SK-N-SH (cell line): ENCODE measurements at places on chromosomes 1 and 21. TPM values are rescaled to one million over a fixed set of nuclear protein-coding genes. Genes with fewer than 3 reads are reported as not detected.

DNA sequence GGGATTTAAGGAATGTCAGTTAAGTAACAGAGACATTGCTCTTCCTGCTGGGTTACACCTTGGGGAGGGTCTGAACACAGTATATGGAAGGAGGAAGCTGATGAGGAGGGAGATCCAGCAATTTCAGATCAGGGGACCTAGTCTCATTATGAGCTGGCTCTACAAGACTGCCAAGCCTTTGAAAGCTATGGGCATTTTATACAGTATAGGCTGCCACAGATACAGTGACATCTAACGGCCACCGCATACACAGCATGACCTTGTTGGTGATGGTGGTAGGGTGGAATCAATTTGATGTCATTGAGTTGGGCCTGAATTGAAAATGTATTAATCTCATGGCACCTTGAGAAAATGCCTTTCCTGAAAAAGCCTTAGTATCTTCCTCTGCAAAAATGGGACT, 22.6 kb upstream of the ZP4 start:
- no peak overlapping the region for H3K4me3 ChIP-seq
- no peaks in the 10 kb centered on the region for H3K4me1 ChIP-seq
- no peak overlapping the region for H3K27ac ChIP-seq
- DNase-seq, result no peak

DNA sequence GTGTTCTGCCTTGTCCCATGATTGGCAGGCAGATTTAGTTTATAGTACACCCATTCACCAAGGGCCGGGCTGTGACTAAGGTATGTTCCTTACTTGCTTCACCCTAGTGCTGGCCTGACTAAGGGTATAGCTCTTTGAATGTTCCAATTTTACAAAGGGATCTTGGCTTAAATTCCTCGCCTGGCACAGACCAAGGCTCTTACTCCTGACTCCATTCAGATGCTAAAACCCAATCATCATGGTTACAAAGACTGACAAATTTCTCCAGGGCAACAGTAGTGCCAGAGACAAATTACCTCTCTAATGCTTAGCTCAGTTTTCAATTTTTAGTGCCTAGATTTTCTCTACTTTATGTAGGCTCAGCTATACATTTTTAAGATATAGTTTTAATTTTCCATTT, 11.5 kb upstream of the C1orf53 start:
- no peaks in the 10 kb centered on the region for H3K4me1 ChIP-seq
- H3K36me3 ChIP-seq, result no peaks in the 10 kb centered on the region
- H3K27me3 ChIP-seq, result no peaks in the 10 kb centered on the region
- H3K27ac ChIP-seq, result no peak overlapping the region
- H3K4me3 ChIP-seq, result no peak overlapping the region

- H3K36me3 ChIP-seq, result no peaks in the 10 kb centered on the region
- no peak for DNase-seq
- no peak overlapping the region for H3K27ac ChIP-seq
- H3K27me3 ChIP-seq, result no peaks in the 10 kb centered on the region
- no peaks in the 10 kb centered on the region for H3K4me1 ChIP-seq
- H3K4me3 ChIP-seq, result no peak overlapping the region
Observed at GRCh38 chr21:45590726-45591618, 48.7 kb upstream of the SLC19A1 start.

DNA sequence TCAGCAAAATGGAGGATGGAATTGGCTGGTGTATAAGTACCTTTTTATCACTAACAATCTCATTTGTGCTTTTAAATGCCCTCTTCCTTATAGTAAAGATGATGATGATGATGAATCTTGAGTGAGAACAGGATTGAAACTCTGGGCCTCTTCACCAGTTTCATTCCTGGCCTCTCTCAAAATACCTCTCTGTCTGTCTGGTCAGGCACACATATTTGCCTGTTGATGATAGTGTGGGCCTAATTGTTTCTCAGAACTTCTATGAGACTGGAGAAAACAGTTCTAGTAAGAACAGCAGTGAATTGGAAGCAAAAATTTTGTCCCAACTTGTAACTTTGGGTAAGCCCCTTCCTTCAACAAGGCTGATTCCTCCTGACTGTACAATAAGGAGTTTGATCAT, 94.4 kb upstream of the RGS4 start:
- no peak for DNase-seq
- no peak overlapping the region for H3K4me3 ChIP-seq
- peaks cover 8% of the 10 kb centered on the region; the same call in 1 of the 2 replicates for H3K4me1 ChIP-seq
- no peaks in the 10 kb centered on the region for H3K36me3 ChIP-seq

The FLG2 gene
- polyA plus RNA-seq, result not detected in 2 replicates

- peak overlapping the region; percentile 84 for H3K4me3 ChIP-seq
- peak overlapping the region; percentile 39 for H3K27ac ChIP-seq
- no peak for DNase-seq
- H3K27me3 ChIP-seq, result no peaks in the 10 kb centered on the region
- H3K36me3 ChIP-seq, result peaks cover 10% of the 10 kb centered on the region; the same call in 1 of the 2 replicates
- peaks cover 33% of the 10 kb centered on the region for H3K4me1 ChIP-seq
Observed at GRCh38 chr1:155320252-155320651, 442 bp upstream of the RUSC1 start.

DNA sequence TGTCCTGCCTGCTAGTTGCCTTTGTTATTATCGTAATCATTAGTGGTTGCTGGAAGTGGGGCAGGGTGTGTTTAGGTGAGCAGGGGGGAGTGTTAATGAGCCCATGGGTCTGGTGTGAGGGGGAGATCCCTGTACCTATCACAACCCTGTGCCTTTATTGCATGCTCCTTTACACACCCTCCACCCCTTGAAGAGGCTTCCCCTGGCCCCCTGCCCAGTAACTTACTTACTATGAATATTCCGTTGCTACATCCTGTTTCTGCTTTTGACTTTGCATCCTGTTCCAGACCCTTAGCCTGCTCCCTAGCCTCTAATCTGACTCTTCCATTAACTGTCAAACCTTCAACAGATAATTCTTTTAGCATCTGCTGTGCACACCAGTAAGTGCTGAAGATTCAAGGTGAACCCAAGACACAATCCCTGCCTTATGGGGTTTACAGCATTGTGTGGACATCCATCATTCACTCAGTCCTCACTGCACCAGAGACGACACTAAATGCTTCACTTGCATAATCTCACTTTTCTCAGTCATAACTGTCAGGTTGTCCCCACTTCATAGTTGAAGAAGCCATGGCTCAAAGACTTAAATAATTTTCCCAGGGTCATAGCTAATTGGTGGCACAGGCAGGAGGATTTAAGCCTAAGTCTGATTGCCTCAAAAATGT, 47.9 kb downstream of the CDC7 start:
- DNase-seq, result no peak
- H3K27ac ChIP-seq, result no peak overlapping the region
- H3K4me1 ChIP-seq, result peaks cover 11% of the 10 kb centered on the region; the same call in 1 of the 2 replicates
- H3K27me3 ChIP-seq, result peaks cover 14% of the 10 kb centered on the region
- H3K36me3 ChIP-seq, result no peaks in the 10 kb centered on the region
- H3K4me3 ChIP-seq, result no peak overlapping the region

- no peaks in the 10 kb centered on the region for H3K4me1 ChIP-seq
- DNase-seq, result no peak
- peaks cover 30% of the 10 kb centered on the region; the same call in 1 of the 2 replicates for H3K27me3 ChIP-seq
- H3K27ac ChIP-seq, result no peak overlapping the region
Observed at GRCh38 chr1:160706526-160707235, 4.9 kb downstream of the CD48 start.

- no peak overlapping the region for H3K27ac ChIP-seq
- no peaks in the 10 kb centered on the region for H3K27me3 ChIP-seq
- 0 out of 2 replicates have a peak, but pooled peaks cover 5% of the 10 kb centered on the region for H3K4me1 ChIP-seq
- DNase-seq, result peak; percentile 83
- no peaks in the 10 kb centered on the region for H3K36me3 ChIP-seq
- peak overlapping the region; percentile 37; the same call in 1 of the 2 replicates for H3K4me3 ChIP-seq
Observed at GRCh38 chr1:6041432-6042062, 4.1 kb upstream of the KCNAB2 start.

- no peak overlapping the region for H3K27ac ChIP-seq
- DNase-seq, result no peak
- peaks cover 6% of the 10 kb centered on the region for H3K4me1 ChIP-seq
Observed at GRCh38 chr1:106944721-106945120, 111.8 kb upstream of the PRMT6 start.

The PDPN gene
- not detected in 2 replicates for polyA plus RNA-seq

GRCh38 chr1:19625291-19625937, 18.7 kb upstream of the NBL1 start:
- H3K4me3 ChIP-seq, result no peak overlapping the region
- H3K36me3 ChIP-seq, result peaks cover 37% of the 10 kb centered on the region
- no peak for DNase-seq
- no peaks in the 10 kb centered on the region for H3K27me3 ChIP-seq
- H3K4me1 ChIP-seq, result peaks cover 8% of the 10 kb centered on the region; the same call in 1 of the 2 replicates
- no peak overlapping the region for H3K27ac ChIP-seq

GRCh38 chr1:214272964-214273533, 7.9 kb upstream of the SMYD2 start:
- H3K27me3 ChIP-seq, result no peaks in the 10 kb centered on the region
- DNase-seq, result no peak
- H3K36me3 ChIP-seq, result no peaks in the 10 kb centered on the region
- H3K4me1 ChIP-seq, result no peaks in the 10 kb centered on the region
- H3K4me3 ChIP-seq, result no peak overlapping the region

The BNIPL gene
- polyA plus RNA-seq, result 0.12 and 0.16 TPM in 2 replicates

DNA sequence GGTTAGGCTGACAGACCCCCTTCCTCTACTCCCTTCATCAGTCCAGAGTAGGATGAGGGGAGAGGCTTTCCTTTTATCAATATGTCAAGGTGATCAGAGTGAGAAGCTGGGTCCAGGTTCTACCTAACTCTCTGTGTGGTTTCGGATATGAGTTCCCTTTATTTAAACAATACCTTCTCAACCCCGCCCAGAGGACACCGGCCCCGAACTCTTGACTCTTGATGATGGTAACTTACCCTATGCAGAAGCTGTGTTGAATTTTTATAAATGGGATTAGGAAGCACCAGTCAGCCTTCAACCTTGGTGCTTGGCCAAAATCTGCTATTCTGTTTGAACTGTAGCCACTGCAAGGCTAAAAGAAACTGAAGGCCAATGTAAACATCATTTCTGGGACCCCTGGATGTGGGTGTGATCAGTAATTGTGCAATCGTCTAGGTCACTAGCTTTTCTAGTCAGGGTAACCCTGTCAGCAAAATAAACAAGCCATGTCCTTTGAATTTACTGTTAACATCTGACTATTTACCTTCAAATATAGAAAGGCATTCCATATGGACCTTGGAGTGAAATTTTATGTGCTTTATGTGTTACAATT, 398.3 kb downstream of the SEC16B start:
- H3K4me1 ChIP-seq, result no peaks in the 10 kb centered on the region
- H3K4me3 ChIP-seq, result no peak overlapping the region
- H3K36me3 ChIP-seq, result no peaks in the 10 kb centered on the region
- no peaks in the 10 kb centered on the region for H3K27me3 ChIP-seq

DNA sequence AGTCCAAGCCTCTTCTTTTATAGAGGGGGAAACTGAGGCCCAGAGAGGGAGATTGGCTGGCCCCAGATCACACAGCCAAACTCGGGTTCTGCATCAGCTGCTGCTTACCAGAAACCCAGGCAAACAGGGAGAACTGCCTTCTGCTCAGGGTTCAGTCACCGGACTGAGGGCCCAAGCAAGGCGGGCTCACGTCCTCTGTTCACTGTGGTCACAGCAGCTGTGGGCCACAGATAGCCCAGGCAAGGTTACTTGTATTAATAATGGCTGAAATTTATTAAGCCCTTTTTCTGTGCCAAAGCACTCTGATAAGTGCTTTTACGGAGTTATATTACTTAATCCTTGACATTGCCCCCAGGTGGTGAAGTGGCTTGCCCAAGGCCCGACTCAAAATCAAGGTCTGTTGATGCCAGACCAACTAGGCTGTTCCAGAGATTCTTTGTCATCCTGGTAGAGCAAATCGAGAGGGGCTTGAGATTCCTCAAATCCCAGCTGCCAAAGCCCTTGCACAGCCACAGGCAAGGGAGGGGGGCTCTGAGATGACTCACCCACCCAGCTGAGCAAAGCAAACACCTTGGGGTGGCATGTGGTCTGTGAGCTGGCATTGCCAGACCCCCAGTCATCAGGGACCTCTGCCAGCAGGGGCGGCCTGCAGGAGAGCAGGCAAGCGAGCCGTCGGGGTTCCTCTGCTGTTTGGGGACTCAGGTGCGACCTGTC, 36.5 kb downstream of the EPHB2 start:
- H3K27me3 ChIP-seq, result no peaks in the 10 kb centered on the region
- H3K27ac ChIP-seq, result no peak overlapping the region; the same call in 1 of the 2 replicates
- no peak for DNase-seq
- H3K4me3 ChIP-seq, result no peak overlapping the region
- no peaks in the 10 kb centered on the region for H3K36me3 ChIP-seq

DNA sequence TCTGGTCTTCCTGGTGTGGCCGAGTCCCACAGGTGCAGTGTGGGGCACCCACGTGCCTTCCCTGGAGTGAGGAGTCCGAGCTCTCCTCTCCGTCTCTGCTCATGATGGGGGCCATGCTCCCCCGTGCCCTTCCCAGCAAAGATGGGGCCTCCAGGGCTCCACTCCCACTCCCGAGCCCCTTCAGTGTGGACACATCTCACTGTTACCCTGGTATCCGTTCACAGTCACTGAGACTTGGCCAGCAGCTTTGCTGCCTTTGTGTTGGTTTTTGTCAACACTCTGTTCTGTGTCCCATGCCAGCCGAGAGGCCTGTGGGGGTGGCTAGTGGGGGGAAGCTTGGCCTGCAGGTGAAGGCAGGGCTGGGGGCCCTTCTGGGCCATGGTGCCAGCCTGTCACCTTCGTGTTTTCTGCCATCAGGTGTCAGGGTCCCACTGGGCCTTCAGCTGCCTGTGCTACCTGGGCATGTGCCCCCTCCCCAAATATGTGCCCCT, 46.9 kb upstream of the POFUT2 start:
- no peak for DNase-seq
- no peak overlapping the region for H3K27ac ChIP-seq
- no peaks in the 10 kb centered on the region for H3K27me3 ChIP-seq
- no peak overlapping the region for H3K4me3 ChIP-seq

The S100A14 gene
- polyA plus RNA-seq, result 0.15 TPM in 1 of 2 replicates, not detected in the other

GRCh38 chr21:34274001-34274400, 89.8 kb upstream of the KCNE2 start:
- H3K4me1 ChIP-seq, result no peaks in the 10 kb centered on the region
- no peaks in the 10 kb centered on the region for H3K36me3 ChIP-seq
- no peak overlapping the region for H3K4me3 ChIP-seq
- no peak for DNase-seq

The RIPPLY3 gene
- polyA plus RNA-seq, result 0.03 TPM in 2 replicates

DNA sequence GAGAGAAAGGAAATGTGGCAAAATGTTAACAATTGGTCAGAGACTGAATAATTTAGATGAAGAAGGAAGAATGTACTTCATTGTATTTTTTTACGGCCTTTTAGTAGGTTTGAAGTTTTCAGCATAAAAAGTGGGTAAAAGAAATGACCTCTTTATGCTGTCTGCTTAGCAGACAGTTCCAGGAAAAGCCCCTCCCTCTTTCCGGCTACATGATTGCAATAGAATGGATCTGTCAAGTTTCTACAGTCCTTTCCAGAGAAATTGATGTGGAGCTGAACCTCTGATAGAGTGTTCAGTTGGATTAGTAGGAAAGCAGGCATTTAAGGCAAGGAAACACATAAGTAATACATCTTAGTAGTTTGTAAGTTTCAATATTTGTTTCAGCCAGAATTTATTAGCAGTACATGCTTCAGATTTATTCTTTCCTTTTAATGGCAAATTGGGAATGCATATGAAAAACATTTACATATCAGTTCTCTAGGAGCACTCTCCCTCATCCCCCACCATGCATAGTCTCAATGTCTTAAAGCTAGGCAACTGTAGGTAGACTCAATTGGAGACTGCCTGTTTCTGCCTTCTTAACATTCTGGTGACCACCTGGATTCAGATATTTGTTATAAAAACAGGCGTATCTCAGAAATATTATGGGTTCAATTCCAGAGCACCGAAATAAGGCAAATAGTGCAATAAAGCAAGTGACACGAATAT, 36.4 kb downstream of the HS2ST1 start:
- H3K36me3 ChIP-seq, result no peaks in the 10 kb centered on the region
- no peak for DNase-seq
- H3K27me3 ChIP-seq, result no peaks in the 10 kb centered on the region
- H3K4me1 ChIP-seq, result no peaks in the 10 kb centered on the region

- no peaks in the 10 kb centered on the region; the same call in 1 of the 2 replicates for H3K4me1 ChIP-seq
- H3K36me3 ChIP-seq, result peaks cover 6% of the 10 kb centered on the region
- no peaks in the 10 kb centered on the region for H3K27me3 ChIP-seq
- DNase-seq, result no peak
- no peak overlapping the region for H3K4me3 ChIP-seq
Observed at GRCh38 chr1:203657748-203658134, 31.1 kb downstream of the ATP2B4 start.
